ENCODE measurements at places on chromosomes 7 and 10.
A peak's percentile ranks its signal among the peaks of the same experiment; 100 is the strongest.

GRCh38 chr10:3538291-3538655, 246.7 kb downstream of the KLF6 start:
- no peak for DNase-seq

DNA sequence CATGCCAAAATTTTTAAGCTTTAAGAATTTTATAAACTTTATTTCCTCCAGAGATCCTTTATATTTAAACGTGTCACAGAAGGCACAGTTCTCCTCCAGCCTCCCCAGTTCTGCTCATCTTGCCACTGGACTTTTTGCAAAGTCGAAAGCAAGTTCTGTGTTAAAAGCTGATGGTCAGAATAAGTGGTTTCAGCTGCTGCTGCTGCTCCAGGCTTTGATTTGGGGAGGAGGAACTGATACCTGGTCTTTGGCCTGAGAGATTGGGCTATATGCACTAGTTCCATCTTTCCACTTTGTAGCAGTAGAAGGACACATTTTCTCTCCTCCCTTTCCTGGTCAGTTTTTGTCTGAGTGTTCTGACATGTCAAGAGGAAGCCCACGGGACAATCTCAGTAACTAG, 435.9 kb upstream of the PHF14 start:
- no peak for DNase-seq

- DNase-seq: peak; percentile 37
Observed at GRCh38 chr7:45700556-45700955, 126.4 kb downstream of the ADCY1 start.

- no peak for DNase-seq
Observed at GRCh38 chr7:282621-283020, 7.3 kb upstream of the FOXL3 start.

GRCh38 chr7:156100086-156100485, 287.8 kb upstream of the SHH start:
- peak; percentile 42 for DNase-seq

GRCh38 chr7:106520962-106521514, 139.9 kb downstream of the CCDC71L start:
- DNase-seq: no peak

DNA sequence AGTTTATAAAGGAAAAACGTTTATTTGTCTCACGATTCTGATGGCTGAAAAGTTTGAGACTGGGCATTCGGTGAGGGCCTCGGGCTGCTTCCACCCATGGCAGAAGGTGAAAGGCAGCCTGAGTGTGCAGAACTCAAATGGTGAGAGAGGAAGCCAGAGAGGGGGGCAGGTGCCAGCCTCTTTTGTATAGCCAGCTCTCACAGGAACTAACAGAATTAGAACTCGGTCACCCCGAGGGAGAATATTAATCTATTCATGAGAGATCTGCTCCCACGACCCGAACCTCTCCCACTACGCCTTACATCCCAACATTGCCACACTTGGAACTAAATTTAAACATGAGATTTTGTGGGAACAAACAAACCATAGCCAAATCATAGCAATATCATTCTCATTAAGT, 112.6 kb downstream of the ZPBP start:
- DNase-seq: no peak

GRCh38 chr7:2523461-2523936, 3.9 kb downstream of the LFNG start:
- peak; percentile 83 for DNase-seq

DNA sequence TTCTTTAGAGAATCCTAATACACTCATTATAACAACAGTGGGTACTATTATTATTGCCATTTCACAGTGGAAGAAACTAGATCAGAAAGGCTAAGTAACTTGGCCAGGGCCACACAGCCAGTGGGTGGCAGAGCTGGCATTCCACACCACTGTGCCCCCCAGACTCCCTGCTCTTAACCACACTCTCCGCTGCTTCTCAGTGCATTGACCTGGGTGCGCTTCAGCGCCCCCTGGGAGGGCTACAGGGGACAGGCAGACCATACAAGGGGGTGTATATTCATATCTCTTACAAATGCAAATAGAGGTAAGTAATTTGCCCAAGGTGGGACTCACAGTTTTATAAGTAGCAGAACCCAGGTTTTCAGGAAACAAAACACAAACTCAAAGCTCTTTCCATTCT, 77.0 kb upstream of the NMT2 start:
- DNase-seq: no peak

- DNase-seq: no peak
Observed at GRCh38 chr10:114173603-114173920, 441 bp downstream of the CCDC186 start.

- no peak for DNase-seq
Observed at GRCh38 chr10:62063795-62064472, 162.4 kb downstream of the ARID5B start.

GRCh38 chr10:30199376-30200016, 140.1 kb upstream of the JCAD start:
- DNase-seq: peak; percentile 71

- no peak for DNase-seq
Observed at GRCh38 chr10:124824507-124824906, 22.9 kb downstream of the ABRAXAS2 start.

DNA sequence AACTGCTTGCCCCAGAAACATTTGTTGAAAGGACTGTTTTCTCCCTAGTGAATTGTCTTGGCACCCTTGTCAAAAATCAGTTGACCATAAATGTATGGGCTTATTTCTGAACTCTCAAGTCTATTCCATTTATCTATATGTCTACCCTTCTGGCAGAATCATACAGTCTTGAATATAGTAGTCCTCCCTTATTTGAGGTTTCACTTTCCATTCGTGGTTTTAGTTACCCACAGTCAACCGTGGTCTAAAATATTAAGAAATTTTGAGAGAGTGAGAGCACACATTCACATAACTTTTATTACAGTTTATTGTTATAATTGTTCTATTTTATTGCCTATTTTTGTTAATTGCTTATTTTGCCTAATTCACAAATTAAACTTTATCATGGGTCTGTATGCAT, 17.4 kb upstream of the CEP41 start:
- no peak for DNase-seq

DNA sequence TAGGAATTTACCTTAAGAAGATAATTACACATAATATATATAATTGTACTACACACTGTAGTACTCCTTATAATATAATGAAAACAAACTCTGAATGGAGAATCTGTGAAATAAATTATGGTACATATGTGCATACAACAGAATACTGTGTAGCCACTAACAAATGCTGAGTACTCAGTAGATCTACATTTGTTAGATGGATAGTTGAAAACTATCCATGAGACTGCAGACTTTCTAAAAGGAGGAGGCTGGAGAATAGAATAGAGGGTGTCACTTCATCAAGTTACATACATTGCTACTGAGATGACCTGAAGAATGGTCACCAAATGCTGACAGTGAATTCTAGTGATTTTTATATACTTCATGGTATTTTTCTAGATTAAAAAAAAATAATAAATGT, 68.7 kb upstream of the OGDHL start:
- DNase-seq: no peak

DNA sequence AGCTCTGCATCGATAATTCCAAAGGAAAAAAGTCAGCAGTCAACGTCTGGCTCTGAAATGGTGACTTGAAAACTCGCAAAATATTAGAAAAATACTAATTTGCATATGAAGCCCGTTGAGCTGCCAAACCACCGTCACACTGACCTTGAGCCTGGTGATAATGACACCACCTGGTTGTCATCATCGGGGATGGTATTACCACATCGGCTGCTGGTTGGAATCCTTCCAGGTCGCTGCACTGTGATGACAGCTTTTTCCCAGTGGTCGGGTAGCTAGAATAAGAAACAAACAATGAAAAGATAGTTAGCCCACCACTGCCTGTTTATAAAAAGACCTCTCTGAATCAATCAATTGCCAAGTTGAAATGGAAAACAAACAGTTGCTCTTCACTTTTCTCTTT, 41.6 kb downstream of the LAMB1 start:
- DNase-seq: no peak

- peak; percentile 57 for DNase-seq
Observed at GRCh38 chr10:17910125-17910789, 41.5 kb upstream of the SLC39A12 start.

GRCh38 chr10:59891349-59891748, 15.0 kb downstream of the CCDC6 start:
- DNase-seq: no peak

DNA sequence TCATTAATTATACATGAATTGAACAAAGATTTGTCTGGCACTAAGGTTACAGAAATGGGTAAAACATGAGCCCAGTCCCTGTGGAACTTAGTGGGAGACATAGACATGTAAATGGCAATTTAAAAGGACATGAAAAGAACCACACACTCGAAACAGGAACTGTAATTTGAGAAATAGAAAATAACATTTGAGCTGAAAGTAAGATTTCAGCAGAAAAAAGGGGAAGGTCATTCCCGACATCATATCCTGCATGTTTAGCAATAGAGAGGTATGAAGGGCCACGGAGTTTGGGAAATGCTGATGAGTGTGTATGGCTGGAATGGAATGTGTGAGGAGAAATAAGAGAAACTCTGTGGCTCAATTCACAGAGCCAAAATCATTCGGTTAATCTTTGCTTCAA, 175.4 kb upstream of the AHR start:
- DNase-seq: no peak

DNA sequence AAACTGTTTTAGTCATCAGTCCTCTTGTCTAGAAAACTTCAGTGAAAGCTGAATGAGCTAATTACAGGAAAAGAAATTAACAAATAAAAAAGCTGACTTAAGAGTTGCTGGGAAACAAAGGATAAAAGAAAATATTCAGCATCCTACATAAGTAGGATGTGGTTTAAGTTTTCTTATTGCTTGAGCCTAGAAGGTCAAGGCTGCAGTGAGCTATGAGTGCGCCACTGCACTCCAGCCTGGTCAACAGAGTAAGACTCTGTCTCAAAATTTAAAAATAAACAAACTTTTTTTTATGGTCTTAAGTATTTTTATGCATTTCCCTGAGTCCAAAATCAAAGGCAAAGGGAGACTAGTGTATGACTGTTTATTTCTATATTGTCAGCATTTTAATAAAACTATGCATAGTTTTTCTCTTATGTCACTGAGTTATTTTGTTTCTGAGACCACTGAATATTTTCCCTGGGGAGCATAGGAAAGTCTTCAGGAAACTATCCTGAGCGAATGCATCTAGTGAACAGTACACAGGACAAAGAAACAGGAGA, 40.0 kb upstream of the LRRN3 start:
- DNase-seq: no peak

DNA sequence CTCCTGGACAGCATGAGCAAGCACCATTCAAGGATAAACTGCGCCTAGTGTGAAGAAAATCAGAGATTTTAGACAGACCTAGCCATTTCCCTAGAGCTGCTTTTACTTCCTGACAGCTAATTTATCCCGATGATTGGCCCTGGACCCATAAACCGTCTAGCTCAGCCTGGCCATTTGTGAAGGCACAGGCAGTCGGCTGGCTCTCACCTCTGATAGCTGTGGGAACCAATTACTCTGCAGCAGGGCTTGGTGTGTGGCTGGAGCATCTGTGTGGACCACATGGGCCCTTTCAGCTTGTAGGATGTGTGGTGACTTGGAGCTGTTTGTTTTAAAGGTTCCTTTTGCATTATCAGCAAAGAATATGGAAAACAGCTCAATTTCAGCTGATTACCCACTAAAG, 111.1 kb upstream of the NPY start:
- DNase-seq: peak; percentile 77

- DNase-seq: no peak
Observed at GRCh38 chr7:66504131-66504530, 124.5 kb upstream of the KCTD7 start.

DNA sequence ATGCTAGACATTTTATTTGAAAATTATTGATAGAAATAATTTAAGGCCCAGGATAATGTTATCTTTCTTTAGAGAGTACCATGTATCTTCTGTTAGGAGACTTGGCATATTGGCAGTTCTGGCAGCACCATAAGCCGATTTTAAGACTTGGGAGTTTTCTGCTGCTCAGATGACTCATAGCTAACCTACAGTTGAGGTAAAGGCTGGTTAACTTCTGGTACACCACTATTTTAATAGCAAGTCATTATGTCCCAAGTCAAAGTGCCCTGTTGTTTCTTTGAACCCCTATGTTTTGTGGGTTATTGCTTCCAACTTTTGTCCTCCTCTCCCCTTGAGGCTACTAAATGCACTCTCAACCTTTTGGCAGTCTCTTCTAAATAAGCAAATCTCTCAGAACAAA, 25.2 kb downstream of the ATRNL1 start:
- no peak for DNase-seq

DNA sequence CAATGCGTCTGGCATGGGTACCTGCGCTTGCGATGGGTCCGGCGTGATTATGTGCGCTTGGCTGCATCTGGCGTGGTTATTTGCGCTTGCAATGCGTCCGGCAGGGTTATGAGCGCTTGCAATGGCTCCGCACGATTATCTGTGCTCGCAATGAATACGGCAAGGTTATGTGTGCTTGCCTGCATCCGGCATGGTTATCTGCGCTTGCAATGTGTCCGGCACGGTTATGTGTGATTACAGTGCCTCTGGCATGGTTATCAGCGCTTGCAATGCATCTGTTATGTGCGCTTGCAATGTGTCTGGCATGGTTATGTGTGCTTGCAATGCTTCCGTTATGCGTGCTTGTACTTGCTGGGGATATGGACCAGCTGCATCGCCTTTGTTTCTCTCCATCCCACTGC, 37.7 kb downstream of the RBAK start:
- no peak for DNase-seq

DNA sequence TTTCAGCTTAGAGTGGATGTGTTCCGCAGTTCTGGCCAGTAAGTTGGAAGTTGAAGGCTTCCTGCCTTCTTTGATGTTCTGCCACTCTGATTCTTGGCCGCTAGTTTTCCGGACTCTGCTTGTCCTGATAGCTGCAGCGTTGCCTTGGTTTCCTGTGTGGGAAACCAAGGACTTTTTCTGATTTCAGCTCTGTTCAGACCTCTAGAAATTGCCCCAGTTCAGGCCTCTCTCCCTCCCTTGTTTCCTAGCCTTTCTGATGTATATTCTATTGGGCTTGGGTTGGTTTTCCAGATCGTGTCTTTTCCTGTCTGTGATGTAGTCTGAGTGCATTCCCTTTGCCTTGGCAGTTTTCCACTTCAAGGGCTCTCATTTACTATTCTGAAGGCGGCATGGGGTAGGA, 318.7 kb downstream of the BBS9 start:
- no peak for DNase-seq

- no peak for DNase-seq
Observed at GRCh38 chr10:45371560-45371959, 2.5 kb upstream of the ALOX5 start.

DNA sequence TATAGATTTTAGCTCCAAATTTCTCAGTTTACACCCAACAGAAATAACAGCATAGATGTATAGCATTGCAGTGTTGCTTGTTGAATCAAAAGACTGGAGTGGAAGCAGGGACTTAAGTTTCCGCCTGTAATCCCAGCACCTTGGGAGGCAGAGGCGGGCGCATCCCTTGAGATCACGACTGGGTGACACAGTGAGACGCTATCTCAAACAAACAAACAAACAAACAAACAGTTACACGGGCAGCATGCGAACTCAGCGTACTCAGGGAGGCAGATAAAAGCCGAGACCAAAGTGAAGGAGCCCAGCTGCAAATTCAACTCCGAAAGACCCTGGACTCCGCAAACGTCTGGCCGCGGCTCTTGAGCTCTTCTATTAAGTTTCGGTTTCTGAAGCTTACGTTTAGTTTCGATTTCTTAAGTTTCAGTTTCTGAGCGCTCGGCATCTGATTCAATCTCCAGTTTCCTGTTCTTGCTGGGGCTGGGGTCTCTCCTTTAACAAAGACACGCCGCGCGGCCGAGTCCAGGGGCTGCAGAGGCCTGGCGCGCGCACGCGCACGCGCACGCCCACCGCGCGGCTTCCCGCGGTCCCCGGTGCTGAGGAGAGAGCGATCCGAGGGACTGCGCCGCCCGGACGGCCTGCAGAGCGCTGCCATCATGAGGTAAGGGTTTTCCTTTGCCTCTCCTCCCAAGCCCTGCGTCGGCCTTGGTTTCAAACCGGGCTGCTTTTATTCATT, at the start of gene IFIT5:
TSS of gene IFIT5 (plus strand) at position 423 of the 733 bp plus-strand sequence. CDS start at position 654, 231 bp downstream.
- peak; percentile 81 for DNase-seq

- DNase-seq: no peak
Observed at GRCh38 chr7:17233603-17234002, 64.8 kb upstream of the AHR start.
